Naive thymus-derived CD8-positive, alpha-beta T cell (primary cell): ENCODE measurements at places on chromosomes 5 and 9.

GRCh38 chr9:98990181-98990870 lies 46.6 kb downstream of the COL15A1 start:
- DNase-seq: no peak

DNA sequence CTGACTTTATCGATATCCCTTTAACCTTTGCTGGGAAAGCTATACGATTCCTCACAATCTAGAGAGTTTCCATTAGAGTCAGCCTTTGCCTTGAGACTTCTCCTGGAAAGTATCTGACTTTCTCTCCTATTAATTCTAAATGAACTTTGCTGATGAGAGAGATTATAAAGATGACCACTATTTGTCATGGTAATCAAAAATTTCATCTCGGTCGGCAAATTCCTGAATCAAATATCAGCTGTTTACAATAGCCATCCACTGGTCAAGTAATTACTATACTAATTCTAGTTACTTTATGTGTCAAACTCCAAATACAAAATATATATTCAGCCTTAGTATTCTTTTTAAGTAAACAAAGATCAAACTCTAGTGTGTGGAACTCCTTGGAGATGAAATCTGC lies 164.4 kb upstream of the ITGA1 start:
- no peak for DNase-seq

- DNase-seq: no peak
These were observed 123.1 kb downstream of the LIFR start for GRCh38 chr5:38433160-38433861.

GRCh38 chr5:149664083-149664482 lies 66.0 kb upstream of the PPARGC1B start:
- no peak for DNase-seq

GRCh38 chr9:16461137-16461840 lies 409.2 kb downstream of the BNC2 start:
- DNase-seq: no peak

DNA sequence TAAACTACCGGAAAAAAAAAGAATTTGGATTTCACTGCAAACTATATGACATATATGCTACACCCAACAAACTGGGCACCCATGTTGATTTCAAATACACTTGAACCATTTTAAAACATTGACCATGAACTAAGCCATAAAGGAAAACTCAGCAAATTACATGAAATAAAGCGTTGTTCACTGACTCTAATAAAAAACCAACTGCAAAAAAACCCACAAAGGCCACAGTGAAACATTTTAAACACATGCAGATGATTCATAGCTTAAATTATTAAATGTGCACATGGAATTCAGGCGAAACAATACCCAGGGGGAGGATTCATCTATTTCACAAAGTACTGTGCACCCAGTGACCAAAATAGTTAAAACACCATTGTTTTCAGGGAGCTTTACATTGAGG lies 33.3 kb downstream of the MTRR start:
- DNase-seq: no peak
